ENCODE measurements at places on chromosomes 12 and 14. TPM values are rescaled to one million over a fixed set of nuclear protein-coding genes. Genes with fewer than 3 reads are reported as not detected.

DHRS2 gene
- total RNA-seq: not detected

CDK2 gene
- 16.0 TPM for total RNA-seq

RNF10 gene
- total RNA-seq: 163 TPM

KRT82 gene
- total RNA-seq: not detected

DICER1 gene
- total RNA-seq: 38.2 TPM

KRT85 gene
- total RNA-seq: not detected

LYZ gene
- not detected for total RNA-seq

SLC7A7 gene
- 13.6 TPM for total RNA-seq

AMDHD1 gene
- total RNA-seq: not detected

WSCD2 gene
- not detected for total RNA-seq

ERP27 gene
- total RNA-seq: 0.09 TPM

Data from endothelial cell of coronary artery (primary cell).